ENCODE measurements at places on chromosomes 13 and 19. TPM values are rescaled to one million over a fixed set of nuclear protein-coding genes. Genes with fewer than 3 reads are reported as not detected.

CNN1 gene
- total RNA-seq, result 102 TPM

IL11 gene
- 14.3 TPM for total RNA-seq

FUT2 gene
- not detected for total RNA-seq

NLRP4 gene
- not detected for total RNA-seq

KRTDAP gene
- total RNA-seq, result not detected

IZUMO2 gene
- total RNA-seq, result not detected

KIR3DL2 gene
- total RNA-seq, result not detected

CPAMD8 gene
- total RNA-seq, result 0.36 TPM

GRCh38 chr13:94947392-94947791 lies 235.0 kb upstream of the SOX21 start:
- DNase-seq, result no peak

DNA sequence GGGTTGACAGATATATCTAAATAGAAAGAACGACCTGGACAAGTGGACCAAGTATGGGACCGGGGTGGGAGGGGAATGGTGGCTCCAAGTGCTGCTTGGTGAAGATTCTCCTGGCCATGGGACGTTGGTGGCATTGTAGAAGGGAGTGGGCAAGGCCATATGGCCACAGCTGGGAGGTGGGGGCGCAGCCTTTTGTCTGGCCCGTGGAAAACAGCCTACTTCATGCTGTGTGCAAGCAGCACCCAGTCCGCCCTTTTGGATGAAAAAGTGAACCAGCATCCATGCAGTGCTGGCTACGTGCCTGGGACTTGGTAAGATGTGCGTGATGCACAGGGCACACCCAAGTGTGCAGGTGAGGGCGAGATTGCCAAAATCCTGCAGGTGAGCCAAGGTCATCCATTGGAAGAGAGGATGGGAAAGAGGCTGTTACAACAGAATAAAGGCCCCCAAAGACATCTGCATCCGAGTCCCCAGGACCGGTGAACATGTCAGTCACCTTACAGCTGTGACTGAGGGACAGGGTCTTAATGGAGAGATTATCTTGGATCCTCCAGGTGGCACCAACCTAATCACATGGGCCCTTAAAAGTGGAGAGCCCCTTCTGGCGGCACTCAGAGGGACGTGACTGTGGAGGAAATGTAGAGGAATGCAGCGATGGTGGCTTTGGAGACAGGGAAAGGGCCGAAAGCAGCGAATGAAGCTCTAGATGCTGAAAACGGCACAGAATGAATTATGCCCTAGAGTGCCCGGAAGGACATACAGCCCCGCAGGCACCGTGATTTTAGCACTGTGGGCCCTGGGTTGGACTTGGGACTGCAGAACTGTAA lies 40.8 kb downstream of the TEX29 start:
- no peak for DNase-seq

DNA sequence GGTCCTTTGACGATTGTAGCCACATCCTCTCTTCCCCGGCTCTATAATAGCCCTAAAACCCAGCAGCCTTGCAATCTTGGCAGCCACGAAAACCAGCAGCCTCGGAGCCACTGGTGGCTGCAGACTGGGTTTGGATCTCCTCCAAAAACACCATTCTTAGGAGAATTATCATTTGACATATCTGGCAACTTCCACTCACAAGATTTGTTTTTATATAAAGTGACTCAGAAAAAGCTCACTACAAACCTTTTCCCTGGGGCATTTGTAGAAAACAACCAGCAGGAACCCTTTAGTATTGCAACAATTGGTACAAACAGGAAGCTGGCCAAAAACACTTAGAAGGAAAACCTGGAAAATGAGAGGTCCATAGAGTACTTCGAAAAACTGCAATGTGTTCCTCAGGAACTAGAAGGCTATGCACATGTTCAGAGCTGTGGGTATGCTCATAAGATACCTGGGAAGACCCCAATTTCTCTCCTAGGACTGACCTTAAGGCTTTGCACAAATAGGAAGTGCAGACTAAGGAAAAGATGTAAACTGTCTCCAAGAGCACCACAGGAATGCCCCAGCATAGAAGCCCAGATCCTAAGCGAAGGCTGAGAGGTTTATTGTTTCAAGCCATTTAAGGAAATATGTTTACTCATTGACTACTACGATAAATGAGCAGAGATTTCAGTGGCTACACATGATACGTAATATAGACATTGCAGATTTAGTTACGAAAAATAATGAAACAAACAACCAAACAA lies 71.2 kb downstream of the MYO16 start:
- DNase-seq, result peak; percentile 71

GRCh38 chr13:40505196-40505595 lies 161.2 kb downstream of the FOXO1 start:
- no peak for DNase-seq

DNA sequence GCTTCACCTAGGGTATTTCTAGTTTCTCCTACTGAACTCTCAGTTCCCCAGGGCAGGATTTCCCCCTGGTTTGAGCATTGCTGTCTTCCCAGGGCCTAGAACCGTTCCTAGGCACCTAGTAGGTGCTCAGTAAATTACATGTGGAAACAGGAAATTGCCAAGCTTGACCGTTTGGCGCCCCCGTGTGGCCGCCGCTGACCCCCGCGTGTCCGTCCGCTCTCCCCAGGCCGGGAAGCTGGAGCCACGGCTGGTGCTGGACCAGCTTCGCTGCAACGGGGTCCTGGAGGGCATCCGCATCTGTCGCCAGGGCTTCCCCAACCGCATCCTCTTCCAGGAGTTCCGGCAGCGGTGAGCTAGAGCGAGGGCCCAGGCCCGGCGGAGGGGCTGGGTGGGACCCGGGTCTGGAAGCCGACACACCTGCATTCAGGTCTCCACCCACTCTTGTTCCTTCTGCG lies 55.5 kb downstream of the MYH14 start:
- DNase-seq, result no peak

DNA sequence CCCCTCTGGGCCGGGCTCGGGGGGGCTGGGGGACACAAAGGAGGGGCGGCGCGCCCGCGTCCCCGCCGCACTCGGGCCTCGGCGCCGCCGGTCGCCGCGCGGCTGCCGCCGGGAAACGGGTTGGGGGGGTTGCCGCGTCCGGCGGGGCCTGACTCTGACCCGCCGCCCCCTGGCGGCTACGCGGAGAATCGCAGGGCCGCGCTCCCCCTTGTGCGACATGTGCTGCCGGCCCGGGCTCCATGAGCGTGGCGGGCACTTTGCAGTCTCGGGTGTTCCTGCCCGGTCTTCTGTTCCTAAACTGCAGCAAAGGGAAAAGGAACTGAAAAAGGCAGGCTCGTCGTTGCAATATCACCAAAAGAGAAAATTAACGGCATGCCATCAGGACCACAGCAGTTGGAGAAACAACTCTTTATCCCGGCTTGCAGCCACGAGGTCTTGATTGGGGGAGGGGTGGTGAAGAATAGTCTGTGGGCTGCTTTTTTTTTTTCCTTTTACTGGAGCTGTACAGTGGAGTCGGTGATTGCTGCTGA lies 1.5 kb downstream of the MIR17HG start:
- peak; percentile 79 for DNase-seq

DNA sequence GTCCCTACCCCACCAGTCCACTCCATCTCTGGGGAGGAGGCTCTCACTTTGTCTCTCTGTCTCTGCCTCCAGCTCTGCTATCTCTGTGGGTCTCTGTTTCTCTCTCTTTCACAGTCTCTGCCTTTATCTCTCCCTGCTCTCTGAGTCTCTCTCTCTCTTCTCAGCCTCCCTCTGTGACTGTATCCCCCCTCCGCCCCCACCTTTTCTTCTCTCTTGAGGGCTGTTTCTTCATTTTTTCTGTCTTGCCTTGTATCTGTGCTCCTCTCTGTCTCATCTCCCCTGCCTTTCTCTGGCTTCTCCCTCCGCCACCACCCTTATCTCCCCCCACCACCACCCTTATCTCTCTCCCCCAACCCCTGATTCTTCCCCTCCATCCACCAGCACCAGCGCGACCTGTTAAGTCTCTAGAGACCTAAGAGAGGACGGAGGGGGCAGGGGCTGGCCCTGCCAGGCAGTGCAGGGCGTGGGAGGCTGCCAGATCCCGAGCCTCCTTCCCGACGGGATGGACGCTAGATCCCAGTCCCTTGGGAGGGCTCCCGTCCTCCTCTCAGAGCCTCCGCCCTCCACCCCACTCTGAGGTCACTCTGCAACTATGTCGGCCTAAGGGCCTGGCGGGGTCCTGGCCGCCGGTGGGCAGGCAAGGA lies 1.0 kb downstream of the AXL start:
- peak; percentile 67 for DNase-seq

- no peak for DNase-seq
These were observed 261 bp downstream of the FARP1 start for GRCh38 chr13:98143157-98143553.

DNA sequence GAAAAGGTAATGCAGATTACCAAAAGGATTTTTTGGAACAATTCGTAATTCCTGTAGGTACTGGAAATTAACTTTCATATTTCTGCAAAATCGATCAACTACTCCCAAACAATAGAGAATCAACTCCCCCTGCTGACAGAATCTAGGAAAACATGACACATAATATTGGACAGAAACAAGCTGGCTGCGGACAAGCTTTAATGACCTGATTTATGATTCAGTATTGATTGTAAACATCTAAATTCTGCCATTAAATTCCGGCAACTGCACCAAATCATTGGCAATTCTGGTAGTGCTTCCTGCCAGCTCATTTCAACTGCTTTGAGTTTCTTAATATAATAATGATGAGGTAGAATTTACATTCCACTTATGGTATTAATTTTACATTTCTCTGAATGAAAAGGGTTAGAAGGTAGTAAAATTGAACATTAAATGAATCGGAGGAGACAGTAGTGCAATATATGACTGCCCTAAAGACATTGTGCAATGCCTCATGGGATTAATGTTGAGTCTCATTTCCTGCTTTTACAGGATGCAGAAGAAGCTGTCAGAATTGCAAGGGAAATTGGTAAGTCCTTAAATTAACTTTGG lies 146.5 kb downstream of the PCCA start:
- peak; percentile 63 for DNase-seq

DNA sequence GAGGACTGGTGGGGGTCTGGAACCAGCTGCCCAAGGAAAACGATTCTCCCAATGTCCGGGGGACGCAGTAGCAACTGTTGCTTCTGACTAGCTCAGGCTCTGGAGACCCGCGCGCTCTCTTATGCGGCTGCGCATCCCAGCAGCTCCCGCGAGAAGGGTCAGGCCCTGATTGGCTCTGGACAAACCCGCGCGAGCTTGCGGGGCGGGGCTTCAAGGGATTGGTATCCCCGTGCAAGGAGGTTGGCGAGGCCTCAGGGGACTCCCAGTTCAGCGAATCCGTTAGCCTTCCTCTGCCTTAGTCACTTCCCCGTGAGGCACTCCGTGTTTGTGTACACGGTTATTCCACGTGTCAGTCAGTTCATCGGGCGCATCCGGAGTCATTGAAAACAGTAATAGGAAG lies 20.2 kb downstream of the SIGLECL1 start:
- DNase-seq, result no peak

GRCh38 chr13:84870190-84870589 lies 929.0 kb downstream of the SLITRK6 start:
- DNase-seq, result no peak

DNA sequence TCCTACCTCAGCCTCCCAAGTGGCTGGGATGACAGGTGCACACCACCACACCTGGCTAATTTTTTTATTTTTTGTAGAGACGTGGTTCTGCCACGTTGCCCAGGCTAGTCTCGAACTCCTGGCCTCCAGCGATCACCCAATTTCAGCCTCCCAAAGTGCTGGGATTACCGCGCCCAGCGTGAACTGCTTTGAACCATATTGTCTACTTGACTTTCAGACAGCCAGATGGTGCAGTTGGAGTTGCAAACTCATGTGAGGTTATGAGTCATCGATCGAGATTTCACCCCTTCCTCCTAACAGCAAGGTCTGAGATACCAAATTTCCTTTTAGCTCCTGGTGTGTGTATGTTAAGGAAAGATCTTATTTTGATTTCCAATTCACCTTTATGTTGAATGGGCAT lies 2.7 kb downstream of the SLC27A1 start:
- peak; percentile 90 for DNase-seq

DNA sequence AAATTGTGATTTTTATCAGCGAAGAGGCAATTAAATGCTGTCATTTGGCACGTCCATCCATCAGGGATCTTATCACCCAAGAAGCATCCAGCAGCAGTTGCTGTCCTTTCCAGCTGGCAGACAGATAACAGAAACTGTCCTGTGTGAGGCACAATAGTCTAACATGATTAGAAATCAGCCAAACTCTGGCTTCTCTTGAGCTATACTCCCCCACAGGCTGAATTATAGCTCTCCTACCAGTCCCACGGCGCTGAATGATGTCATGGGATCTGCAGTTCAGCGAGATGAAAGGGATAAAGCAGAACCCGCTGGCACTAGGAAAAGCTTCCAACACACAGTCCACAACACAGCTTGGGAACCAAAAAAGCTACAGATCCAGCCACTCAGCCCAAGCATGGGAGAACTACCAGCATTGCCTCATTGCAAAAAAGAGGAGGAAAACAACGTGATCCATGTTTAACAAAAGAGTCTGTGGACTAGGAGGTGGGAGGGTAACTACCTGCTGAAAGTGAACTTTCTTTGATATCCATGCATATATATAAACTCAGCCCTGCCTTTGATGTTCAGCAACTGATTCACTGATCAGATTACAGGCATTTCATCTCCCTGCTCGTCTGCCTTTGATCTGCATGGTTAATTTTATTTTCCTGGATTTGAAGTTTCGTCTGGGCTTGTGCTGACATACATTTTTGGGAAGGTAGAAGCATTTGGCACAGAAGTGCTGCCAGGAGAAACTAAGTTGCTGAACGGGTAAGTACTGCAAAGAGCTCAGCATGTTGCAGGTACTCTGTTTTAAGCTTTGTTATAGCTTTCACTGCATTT lies at the start of gene TNFRSF19:
Gene TNFRSF19, plus strand, starts transcription at position 314 of the 822 bp plus-strand sequence. CDS start 19,772 bp downstream, outside the sequence.
- peak; percentile 91 for DNase-seq

- no peak for DNase-seq
These were observed 822 bp downstream of the ADPRHL1 start for GRCh38 chr13:113452466-113452865.

DNA sequence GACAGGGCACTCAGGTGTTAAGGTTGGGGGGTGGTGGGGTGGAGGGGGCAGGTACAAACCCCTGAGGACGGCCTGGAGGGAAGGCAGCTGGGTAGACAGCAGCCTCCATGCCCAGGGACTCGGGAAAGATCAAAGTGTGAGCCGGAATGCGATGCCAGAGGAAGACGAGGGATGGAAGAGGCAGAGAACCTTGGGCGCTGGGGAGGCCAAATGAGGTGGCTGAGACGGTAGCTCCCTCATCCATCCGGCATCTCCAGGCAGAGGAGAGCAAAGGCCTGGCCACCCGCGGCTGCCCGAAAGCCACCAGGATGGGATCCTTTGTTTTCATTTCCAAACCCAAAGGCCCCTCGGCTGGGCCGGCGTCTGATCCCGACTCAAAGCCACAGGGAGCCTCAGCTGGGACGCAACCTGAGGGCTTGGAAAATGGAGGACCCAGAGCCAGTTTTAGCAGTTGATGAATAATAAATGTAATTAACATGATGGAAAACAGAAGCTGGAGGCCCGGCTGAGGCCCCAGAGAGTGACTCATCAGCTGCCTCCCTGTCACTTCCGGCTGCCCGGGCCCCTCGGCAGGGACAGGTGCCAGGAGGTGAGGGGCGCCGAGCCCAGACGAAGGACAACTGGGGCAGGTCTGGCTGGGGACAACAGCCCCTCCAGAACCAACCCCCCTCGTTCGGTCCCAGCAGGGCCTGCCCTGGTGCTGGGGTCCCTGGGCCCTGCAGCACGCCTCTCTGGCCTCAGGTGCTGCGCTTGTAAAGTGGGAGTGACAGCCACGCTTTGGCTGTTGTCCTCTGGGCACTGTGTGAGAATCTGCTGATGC lies 61.6 kb downstream of the CEBPG start:
- peak; percentile 32 for DNase-seq

Measured in IMR-90 (cell line).